Activated naive CD4-positive, alpha-beta T cell treated with Interleukin-2 at 50 U/mL for 16 hours (primary cell): ENCODE measurements at places on chromosomes 13 and 19.

- DNase-seq = no peak
Observed at GRCh38 chr13:79483086-79483706, 2.2 kb downstream of the NDFIP2 start.

DNA sequence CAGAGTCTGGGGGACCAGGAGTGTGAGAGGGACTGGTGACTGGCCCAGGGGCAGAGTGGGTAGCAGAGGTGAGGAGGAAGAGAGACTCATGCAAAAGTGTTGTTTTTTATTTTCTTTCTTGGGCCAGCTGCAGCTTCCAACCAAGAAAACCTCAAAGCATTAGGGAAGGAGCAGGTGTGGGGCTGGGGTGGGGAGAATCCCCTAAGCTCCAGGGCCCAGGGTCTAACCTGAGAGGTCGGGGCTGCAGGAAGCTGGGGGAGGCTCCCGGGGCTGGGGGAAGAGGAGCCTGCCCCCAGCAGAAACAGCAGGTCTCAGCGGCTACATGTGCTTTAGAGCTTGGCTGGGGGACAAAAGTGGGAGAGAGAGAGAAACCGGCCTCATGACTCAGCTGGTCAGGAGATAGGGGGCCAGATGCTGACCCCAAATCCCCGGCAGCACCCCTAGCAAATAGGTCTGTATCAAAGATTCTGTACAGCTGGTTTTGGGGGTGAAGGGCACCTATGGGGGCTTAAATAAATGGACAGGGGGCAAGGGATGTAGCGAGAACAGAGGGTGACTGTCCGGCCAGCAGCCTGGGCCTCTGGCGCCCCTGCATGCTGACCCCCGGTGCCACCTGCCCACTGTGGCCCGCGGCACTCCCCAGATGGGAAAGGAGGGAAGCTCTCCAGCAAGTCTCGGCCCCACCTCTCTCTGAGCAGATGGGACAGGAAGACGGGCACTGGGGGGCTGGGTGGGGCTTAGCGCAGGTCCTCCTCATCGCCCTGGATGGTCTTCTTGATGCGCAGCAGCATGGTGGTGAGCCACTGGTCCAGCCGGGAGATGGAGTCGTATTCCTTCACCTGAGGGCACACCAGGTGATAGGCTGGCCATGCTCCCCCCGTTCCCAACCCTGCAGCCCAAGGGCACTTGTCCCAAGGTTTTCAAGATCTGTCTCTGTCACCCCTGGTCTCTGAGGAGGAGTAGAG is 3.8 kb upstream of the KPTN start:
- no peak for DNase-seq

- DNase-seq = no peak
Observed at GRCh38 chr19:35120492-35120891, 4.9 kb downstream of the FXYD3 start.

- DNase-seq = no peak
Observed at GRCh38 chr19:35978832-35979365, 16.1 kb upstream of the SDHAF1 start.

- no peak for DNase-seq
Observed at GRCh38 chr13:40169476-40169875, 497.0 kb downstream of the FOXO1 start.

- no peak for DNase-seq
Observed at GRCh38 chr13:40172878-40173277, 493.6 kb downstream of the FOXO1 start.

DNA sequence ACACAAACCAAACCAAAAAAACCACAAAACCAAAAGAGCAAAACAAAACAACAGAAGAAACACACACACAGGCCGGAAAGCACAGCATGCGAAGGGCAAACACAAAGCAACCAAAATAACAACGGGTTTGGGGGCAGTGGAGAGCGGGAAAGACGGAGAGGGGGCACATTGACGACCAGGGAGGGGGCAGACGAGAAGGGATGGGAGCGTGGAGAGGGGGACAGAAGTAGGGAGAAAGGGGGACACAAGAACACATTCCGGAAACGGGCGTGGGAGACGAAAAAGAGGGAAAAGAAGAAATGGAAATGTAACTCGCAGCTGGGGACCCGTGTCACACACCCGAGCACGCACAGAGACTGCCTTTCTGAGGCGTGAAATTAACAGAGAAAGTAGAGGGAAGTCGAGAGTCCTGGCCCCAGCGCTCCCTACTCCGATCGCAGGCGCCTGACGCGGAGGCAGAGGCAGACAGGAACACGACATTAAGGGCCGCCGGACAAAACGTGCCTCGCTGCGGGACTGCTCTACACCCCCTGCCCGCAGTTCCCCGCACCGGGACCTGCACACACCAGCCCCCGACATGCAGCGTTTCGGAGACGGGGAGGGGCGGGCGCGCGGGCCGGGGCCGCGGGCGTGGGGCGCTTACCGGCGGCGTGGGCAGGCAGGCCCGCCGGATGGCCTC is 652 bp downstream of the POU4F1 start:
- no peak for DNase-seq

- no peak for DNase-seq
Observed at GRCh38 chr19:8054169-8054568, 1.6 kb downstream of the CCL25 start.
